ENCODE measurements at places on chromosomes 6 and 20. TPM values are rescaled to one million over a fixed set of nuclear protein-coding genes. Genes with fewer than 3 reads are reported as not detected.

RNF146 gene
- 51.6 TPM for total RNA-seq

SLC52A3 gene
- total RNA-seq = 0.25 TPM

FAM217B gene
- 22.3 TPM for total RNA-seq

LSM2 gene
- 58.2 TPM for total RNA-seq

BMP2 gene
- 9.2 TPM for total RNA-seq

MTFR2 gene
- 1.7 TPM for total RNA-seq

LY86 gene
- total RNA-seq = not detected

PROKR2 gene
- 2.3 TPM for total RNA-seq

PNPLA1 gene
- total RNA-seq = 0.14 TPM

UNC93A gene
- total RNA-seq = not detected

KIF13A gene
- 57.0 TPM for total RNA-seq

CABLES2 gene
- total RNA-seq = 23.6 TPM

AVP gene
- total RNA-seq = not detected

NHSL1 gene
- total RNA-seq = 73.6 TPM

TMEM14B gene
- 58.5 TPM for total RNA-seq

SNAP25 gene
- total RNA-seq = 4.8 TPM

TCF15 gene
- total RNA-seq = 0.90 TPM

PRR18 gene
- total RNA-seq = 0.31 TPM

NNAT gene
- 19.4 TPM for total RNA-seq

RAET1E gene
- not detected for total RNA-seq

ARMC2 gene
- total RNA-seq = 11.3 TPM

CLPSL1 gene
- not detected for total RNA-seq

ALDH8A1 gene
- 1.3 TPM for total RNA-seq

LINC00237 gene
- total RNA-seq = not detected

LBP gene
- total RNA-seq = not detected

SLC12A5 gene
- total RNA-seq = 6.9 TPM

EFCAB8 gene
- total RNA-seq = 0.51 TPM

XKR7 gene
- 0.29 TPM for total RNA-seq

MYB gene
- 1.6 TPM for total RNA-seq

SLC22A2 gene
- not detected for total RNA-seq

RAET1L gene
- not detected for total RNA-seq

ABHD16B gene
- not detected for total RNA-seq

LRRC1 gene
- total RNA-seq = 27.0 TPM

SMOC2 gene
- 4.8 TPM for total RNA-seq

PTGIS gene
- total RNA-seq = 117 TPM

SLC18B1 gene
- total RNA-seq = 24.2 TPM
